Stimulated activated CD4-positive, alpha-beta T cell treated with anti-CD3 and anti-CD28 coated beads, Interleukin-4, amount 100 ng/mL, for 4 hours (primary cell): ENCODE measurements at places on chromosomes 12 and 14.

DNA sequence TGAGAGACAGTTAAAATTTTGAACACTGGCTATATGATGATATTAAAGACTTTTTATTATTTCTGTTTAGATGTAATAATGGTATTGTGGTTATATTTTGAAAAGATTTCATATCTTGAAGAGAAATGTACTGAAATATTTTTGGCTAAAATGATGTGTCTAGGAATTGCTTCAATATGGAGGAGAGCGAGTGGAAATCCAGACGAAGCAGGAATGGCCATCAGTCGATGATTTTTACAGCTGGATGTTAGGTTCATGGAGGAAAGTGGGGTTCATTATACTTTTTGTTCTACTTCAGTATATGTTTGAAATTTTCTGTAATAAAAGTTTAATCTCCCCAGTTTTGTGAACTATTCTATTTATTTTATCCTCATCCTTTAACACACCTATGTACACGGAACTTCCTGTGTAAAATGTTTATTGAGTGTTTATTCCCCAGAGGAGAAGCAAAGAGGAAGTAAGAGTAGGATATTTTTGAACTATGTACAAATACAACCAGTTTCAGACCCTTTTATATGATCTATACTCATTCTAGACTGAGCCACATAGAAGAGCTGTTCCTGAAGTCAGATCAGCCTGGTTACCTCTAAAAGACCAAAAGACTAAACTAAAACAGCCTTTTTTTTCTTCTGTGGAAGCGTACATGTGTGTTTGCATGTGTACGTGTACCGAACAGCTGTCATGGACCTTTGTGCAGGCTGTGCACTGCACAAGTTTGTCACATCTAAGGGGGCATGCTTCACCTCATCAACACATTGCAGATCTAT, 211.0 kb upstream of the NUDT4 start:
- no peak for DNase-seq

DNA sequence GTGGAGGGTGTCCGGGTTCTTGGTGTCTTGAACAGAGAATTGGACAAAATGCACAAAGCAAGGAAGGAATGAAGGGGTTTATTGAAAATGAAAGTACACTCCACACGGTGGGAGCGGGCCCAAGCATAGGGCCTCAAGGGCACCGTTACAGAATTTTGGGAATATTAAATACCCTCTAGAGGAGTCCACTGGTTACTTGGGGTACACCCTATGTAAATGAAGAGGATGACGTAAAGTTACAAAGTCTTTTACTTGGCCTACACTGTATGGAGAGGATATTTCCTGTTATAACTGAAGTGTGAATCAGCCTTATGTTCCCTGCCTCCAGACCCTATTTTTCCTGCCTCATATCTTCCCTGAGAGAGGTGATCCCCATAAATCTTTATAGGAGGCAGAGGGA, 102.6 kb downstream of the RIN3 start:
- DNase-seq: no peak

- no peak for DNase-seq
Measured at GRCh38 chr14:32109676-32110547, 32.8 kb downstream of the ARHGAP5 start.

GRCh38 chr12:97560786-97561618, 98.4 kb downstream of the RMST start:
- DNase-seq: no peak

DNA sequence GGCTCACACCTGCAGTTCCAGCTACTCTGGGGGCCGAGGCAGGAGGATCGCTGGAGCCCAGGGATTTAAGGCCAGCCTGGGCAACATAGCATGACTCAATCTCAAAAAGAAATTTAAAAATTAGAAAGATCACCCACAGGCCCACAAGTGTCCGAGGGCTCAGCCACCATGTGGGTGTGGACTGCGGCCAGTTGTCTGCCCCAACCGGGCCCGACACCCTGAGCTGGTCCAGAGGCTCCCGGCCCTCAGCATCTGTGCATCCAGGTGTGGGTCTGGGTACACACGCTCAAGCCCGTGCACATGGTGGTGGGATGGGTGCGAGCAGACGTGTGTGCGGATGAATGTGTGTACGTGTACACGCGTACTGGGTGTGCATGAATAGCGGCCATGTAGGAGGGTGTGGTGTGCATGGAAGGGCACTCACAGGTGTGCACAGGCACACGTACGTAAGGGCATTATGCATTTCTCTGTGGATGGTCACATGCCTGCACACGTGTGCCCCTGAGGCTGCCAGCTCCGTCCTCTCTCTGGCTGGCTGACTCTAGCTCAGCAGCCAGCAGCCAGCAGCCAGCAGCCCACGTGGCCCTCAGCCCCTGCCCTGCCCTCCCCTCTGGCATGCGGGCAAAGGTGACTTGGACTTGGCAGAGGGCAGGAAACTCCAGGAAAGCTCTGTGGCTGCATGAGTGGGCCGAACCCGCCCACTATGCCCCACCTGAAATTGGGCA, 23.3 kb upstream of the NUDT14 start:
- DNase-seq: no peak

- no peak for DNase-seq
Measured at GRCh38 chr14:81157431-81157830, 63.3 kb downstream of the GTF2A1 start.

- no peak for DNase-seq
Measured at GRCh38 chr14:96497586-96497985, 4.6 kb upstream of the PAPOLA start.

- DNase-seq: no peak
Measured at GRCh38 chr12:101594700-101595099, at the start of gene MYBPC1. Gene MYBPC1, plus strand, starts transcription at chr12:101594971. Its CDS starts 100 bp downstream, at chr12:101595071.

DNA sequence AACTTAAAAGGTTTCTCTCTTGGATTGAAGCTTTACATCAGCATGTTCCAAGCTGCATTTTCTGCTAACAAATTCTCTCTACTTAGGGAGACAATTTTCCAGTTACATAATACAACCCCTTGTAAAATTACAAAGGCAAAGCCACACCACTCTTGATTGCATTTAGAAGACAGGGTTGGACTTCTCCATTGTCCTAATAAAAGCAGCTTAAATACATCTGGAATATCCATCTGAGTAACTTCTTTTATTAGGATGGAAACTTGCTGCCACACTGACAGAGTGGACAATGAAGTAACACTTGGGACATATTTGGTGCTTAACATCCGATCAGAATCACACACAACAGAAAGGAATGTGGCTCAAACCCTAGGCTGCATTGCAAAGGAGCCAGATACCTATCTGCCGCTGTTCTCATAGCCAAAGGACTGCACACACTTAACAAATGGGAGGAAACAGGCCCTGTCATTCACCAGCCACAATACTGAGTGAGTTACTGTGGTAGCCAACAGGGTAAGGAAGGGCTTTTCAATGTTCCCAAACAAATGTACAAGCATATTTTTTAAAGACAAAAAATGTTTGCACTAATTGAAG, 157.2 kb downstream of the PAX9 start:
- no peak for DNase-seq

DNA sequence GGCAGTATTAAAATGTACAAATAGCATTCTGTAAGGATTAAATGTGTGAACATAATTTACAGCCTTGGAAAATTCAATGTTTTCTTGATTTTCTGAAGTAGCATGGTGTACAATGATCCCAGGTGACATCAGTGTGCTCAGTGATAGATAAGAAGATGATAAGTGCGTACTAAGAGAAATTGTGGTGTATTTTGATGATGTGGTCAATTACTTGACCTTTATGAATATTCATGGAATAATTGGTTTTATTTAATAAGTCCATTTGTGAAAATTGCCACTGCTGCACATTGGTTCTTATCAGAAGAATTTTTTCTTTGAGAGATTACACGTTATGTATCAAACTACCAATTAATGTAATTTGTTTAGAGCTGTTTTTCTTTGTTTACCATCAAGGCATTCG, 128.8 kb downstream of the FOXG1 start:
- no peak for DNase-seq

DNA sequence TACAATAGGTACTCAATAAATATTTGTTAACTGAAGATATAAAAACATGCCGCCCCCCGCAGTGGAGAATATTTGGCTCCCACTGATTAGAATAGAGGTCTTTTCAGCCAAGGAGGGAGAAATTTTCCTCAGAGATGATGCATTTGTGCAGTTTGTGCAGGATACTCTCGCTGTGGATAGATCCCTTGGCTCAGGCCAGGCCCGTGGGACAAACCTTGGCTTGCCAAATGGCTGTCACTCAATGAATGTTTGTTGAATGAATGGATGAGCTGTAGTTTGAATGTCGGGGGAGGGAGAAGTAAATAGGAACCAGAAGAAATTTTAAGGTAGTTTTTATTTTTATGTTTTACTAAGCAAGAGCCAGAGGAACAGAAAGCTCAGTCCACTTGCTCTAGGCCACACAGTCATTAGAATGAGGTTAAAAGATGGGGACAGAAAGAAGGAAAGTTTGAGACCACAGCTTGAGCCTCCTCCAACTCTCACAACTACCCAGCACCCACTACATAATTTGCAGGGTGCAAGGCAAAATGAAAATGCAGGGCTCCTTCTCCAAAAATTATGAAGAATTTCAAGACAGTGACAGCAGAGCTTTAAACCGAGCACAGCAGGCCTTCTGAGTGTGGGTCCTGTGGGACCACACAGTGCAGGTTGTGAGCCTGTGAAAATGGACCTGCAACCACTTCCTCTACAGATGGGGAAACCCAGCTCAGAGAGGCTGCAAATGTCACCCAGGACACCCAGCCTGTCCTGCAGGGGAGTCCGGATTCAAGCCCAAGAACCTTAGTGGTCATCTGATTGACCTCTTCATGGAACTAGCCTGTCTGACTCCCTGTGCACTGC, 51.4 kb downstream of the WSCD2 start:
- no peak for DNase-seq

- DNase-seq: no peak
Measured at GRCh38 chr14:102975662-102976061, 53.2 kb downstream of the AMN start.

DNA sequence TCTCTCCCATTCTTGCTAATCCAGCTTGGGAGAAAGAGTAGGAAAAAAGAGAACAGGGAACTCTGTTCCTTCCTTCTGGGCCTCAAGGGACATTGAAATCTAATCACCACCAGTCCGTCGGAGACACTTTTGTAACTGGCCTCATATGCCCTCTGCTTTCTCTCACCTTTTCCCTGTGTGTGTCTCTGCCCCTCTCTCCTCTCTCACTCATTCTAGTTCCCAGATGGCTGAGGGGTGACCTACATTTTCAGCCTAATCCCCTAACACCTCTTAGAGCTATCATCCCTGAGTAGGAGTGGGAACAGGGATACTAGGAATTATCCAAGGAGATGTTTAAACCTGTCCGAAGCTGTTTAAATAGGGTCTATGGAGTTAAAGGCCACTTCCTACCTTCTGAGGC, 8.9 kb upstream of the PCK2 start:
- DNase-seq: no peak
